ENCODE measurements at places on chromosomes 16 and 17. TPM values are rescaled to one million over a fixed set of nuclear protein-coding genes. Genes with fewer than 3 reads are reported as not detected.

- peak; percentile 35 for DNase-seq
Observed at GRCh38 chr16:65222536-65222935, 100.7 kb upstream of the CDH11 start.

DNA sequence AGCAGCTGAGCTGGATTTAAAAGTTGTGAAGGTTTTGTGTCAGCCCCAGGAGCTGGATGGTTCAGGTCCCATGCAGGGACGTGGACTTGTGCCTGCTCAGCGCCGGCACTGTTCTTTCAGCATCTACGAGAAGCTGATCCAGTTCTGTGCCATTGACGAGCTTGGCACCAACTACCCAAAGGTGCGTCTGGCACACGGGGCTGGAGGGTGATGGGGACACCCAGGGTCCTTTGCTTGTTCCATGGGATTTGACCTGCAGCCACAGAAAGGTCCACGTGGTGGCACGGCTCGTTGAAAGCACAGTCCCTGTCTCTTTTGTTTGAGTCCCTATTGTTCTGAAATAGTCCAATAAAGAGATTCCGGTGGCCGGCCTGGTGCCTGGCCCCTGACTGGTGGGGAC lies 18.1 kb upstream of the ITGB4 start:
- no peak for DNase-seq

DNA sequence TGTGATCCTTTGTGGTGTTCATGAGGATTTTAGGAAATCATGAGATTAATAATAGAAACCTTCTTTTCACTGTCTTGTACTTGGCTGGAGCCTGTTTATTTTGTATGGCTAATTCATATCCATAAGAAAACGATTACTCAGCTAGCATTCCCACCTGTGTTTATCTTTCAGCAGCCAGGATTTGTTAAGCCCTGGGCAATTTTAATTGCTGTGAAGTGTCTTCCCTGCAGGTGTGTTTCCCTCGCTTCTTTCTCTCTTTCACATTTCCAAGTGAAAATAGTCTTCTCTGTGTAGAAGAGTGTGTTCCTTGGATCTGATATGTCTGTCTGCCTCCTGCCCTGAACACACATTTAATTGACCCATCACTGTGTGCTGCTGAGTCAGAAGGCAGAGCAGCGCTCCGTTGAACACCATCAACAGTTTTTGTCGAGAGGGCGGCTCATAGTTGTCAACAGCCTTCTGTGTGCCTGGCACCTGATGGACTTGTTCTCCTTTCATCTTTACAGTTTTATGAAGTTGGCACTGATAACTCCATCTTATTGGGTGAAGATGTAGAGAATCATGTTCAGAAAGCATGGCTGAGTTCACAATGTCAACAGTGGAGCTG lies 83.2 kb downstream of the SPECC1 start:
- no peak for DNase-seq

GRCh38 chr17:1713878-1714426 lies 3.8 kb upstream of the TLCD2 start:
- DNase-seq = peak; percentile 65

- DNase-seq = no peak
Observed at GRCh38 chr17:74217037-74217730, 3.8 kb downstream of the TTYH2 start.

- DNase-seq = peak; percentile 77
Observed at GRCh38 chr17:21119247-21119918, 7.4 kb upstream of the DHRS7B start.

- DNase-seq = no peak
Observed at GRCh38 chr16:89041571-89042481, 51.8 kb upstream of the ACSF3 start.

DNA sequence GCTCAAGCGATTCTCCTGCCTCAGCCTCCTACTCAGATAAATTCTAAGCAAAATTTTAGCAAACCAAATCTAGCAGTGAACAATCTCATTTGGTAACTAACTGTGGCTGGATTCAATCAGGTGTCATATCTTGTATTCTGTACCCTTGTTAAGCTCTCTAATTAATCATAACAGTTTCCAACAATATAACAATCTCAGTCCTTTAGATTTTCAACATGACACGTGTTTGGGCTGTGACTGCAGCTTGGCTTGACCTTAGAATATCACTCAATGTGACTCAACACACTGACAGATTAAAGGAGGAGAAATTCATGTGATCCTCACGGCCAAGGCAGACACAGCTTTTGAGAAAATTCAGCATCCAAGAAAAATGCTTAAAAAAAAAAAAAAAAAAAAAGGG lies 133.6 kb downstream of the BANP start:
- DNase-seq = peak; percentile 73

KCNJ12 gene
- total RNA-seq = 0.03 TPM

DPEP1 gene
- total RNA-seq = 1.2 TPM

MLX gene
- total RNA-seq = 52.9 TPM

POLDIP2 gene
- total RNA-seq = 176 TPM

CACNG1 gene
- total RNA-seq = not detected

Data from A172 (cell line).